Type B pancreatic cell (in vitro differentiated cells): ENCODE measurements at places on chromosomes 1 and 21.
A peak's percentile ranks its signal among the peaks of the same experiment; 100 is the strongest.

GRCh38 chr1:59494145-59494833, 197.4 kb downstream of the FGGY start:
- no peak for DNase-seq
- no peak overlapping the region for H3K4me3 ChIP-seq
- no peaks in the 10 kb centered on the region for H3K27me3 ChIP-seq
- H3K27ac ChIP-seq, result no peak overlapping the region

DNA sequence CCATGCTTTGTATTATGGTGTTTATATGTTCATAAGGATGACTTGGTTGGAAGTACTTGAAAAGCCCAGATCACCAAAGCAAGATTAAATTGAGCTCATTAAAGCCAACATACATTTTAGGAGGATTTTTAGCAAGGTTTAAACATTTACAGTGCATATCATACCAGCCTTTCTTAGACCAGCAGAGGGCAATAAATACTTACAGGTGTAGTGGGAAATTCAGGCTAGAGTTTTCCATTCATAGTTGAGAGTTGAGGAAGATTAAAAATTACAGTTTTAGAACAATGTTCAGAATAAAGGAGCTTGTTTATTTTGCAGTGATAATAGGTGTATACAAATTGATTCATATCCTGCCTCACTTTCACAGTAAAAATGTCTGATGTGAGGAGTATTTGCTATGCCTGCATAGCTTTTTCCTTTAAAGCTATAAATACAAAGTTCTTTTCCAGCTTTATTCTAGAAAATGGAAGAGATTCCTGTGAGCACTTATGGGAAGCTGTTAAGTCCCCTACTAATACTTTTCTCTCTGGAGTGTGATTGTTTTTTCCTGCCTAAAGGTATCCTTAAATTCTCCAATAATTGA, 35.3 kb downstream of the DTL start:
- no peak overlapping the region for H3K4me3 ChIP-seq
- H3K36me3 ChIP-seq, result peaks cover 6% of the 10 kb centered on the region
- no peaks in the 10 kb centered on the region for H3K27me3 ChIP-seq
- no peak overlapping the region for H3K27ac ChIP-seq

GRCh38 chr1:229557913-229558414, 543 bp downstream of the ABCB10 start:
- no peak for DNase-seq
- H3K4me1 ChIP-seq, result peaks cover 28% of the 10 kb centered on the region
- peak overlapping the region; percentile 89 for H3K4me3 ChIP-seq
- H3K36me3 ChIP-seq, result no peaks in the 10 kb centered on the region
- peak overlapping the region; percentile 74 for H3K27ac ChIP-seq

GRCh38 chr1:228767636-228768354, 32.5 kb downstream of the RHOU start:
- no peak overlapping the region for H3K4me3 ChIP-seq
- peaks cover 3% of the 10 kb centered on the region for H3K36me3 ChIP-seq
- H3K27ac ChIP-seq, result no peak overlapping the region
- peaks cover 29% of the 10 kb centered on the region for H3K4me1 ChIP-seq

DNA sequence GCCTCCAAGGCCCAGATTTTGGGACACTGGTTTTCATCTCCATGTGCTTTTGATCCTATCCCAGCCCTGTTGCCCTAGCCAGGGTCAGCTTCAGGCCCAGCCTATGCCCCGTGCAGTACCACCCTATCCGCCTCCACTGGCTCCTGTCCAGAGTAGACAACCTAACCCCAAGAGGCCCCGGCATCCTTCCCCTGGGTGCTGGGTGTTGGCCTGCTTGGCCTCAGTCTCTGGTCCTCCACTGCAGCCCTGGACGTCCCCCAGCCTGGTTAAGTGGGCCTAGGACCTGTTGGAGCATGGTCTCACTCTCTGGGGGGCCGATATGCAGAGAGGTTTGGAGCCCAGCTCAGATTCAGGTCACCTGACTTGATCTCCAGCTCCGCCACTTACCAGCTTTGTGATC, 1.6 kb downstream of the CSF3R start:
- H3K36me3 ChIP-seq, result no peaks in the 10 kb centered on the region
- peaks cover 12% of the 10 kb centered on the region for H3K4me1 ChIP-seq

DNA sequence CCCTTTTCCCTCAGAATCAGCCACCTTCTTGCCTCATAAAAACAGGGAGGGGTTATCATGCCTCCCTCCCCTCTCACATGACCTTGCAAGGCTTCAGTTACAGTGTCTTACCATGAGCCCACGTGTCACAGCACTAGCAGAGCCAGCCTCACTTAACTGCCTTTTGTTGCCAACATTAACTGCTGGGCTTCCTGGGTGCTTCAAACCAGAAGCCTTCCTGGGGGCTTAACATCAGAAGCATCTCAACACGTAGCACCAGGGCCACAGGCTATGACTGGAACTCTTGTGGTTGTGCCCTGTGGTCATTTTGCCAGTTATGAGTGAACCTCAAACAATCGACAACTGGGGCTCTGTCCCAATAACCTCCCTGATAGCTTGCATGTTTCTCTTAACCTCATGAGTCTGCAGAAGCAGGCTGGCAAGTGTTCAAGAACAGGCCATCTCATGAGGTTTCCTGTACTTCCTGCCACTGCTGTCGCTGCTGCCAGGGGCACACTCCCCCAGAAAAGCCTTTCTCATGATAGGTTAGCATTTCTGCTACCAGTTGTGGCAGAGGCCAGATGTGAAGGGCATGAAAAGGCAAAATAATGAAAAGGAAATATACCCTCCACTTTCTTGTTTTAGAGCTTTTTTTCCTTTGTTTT, 132.2 kb downstream of the GLUL start:
- DNase-seq, result no peak
- H3K27ac ChIP-seq, result no peak overlapping the region
- peaks cover 7% of the 10 kb centered on the region for H3K4me1 ChIP-seq
- H3K27me3 ChIP-seq, result no peaks in the 10 kb centered on the region
- H3K4me3 ChIP-seq, result no peak overlapping the region

DNA sequence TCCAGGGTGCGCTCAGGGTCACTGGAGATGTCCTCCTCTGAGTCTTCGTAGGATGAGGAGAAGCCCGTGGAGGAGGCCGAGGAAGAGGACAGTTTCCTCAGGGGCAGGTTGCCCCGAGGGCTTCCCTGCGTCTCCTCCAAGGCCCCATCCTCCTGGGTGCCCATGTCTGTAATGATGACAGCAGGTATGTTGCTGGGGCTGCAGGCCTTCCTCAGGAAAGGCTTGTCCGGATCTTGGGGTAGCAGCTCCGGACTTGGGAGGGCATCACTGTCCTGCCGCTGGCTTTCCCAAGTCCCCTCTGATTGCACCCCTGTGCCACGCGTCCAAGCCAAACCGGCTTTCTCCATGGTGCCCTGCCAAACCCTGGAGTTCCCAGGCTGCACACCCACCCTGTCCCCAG, 3.5 kb downstream of the ITPKB start:
- H3K36me3 ChIP-seq, result peaks cover 20% of the 10 kb centered on the region
- H3K27ac ChIP-seq, result no peak overlapping the region
- peak overlapping the region; percentile 62 for H3K4me3 ChIP-seq

GRCh38 chr1:205122489-205122882, 708 bp upstream of the RBBP5 start:
- peak overlapping the region; percentile 99 for H3K27ac ChIP-seq
- no peaks in the 10 kb centered on the region for H3K27me3 ChIP-seq
- no peak for DNase-seq
- H3K36me3 ChIP-seq, result no peaks in the 10 kb centered on the region

GRCh38 chr1:206498685-206499084, 8.6 kb upstream of the RASSF5 start:
- peaks cover 5% of the 10 kb centered on the region for H3K36me3 ChIP-seq
- no peak overlapping the region for H3K27ac ChIP-seq
- H3K27me3 ChIP-seq, result peaks cover 26% of the 10 kb centered on the region
- H3K4me1 ChIP-seq, result peaks cover 5% of the 10 kb centered on the region

DNA sequence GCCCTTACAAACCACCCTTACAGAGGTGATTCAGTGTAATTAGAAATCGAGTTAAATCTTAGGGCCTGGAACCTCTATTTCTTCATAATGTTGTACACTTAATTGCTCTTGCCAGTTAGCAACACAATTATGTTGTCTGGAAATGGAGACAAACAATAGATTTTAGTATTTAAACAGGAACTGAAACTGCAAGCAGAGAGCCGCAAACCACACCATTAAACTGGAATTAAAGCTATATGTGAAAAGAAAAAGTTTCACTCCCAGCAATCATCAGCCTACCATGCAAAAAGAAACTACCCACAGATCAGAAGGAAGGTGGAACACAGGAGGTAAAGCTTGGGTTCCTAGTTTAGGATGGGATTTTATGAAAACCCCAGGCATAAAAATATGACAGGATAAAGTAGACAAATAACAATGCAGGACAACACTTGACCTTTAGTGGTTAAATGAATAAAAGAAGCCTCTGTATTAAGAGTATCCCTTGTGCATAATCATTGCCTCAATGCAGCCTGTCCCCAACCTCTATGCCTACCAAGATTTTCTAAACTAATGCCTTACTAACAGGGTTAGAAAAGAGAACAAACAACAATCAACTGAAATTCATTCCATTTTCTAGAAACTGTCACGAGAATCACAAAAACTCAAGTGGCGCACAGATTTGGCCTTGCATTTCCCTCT, 304.3 kb upstream of the ESRRG start:
- no peak overlapping the region for H3K27ac ChIP-seq
- no peaks in the 10 kb centered on the region for H3K36me3 ChIP-seq
- no peak overlapping the region for H3K4me3 ChIP-seq

DNA sequence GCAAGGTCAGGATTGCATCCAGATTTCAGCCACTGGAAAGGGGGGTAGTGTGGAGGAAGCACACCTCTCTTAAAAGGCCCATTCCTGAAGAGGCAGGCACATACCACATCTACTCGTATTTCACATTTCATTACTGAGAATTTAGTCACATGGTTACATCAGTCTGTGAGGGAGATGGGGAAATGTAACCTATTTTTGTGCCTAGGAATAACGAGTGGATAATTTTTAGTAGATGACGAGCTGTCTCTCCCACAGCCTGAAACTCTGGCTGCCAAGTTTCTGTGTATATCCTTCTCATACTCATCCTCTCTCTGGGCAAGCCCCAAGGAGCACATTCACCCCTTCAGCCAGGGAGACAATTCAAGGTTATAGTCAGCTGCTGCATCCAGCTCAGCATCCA, 10.3 kb upstream of the C21orf91 start:
- H3K27ac ChIP-seq, result no peak overlapping the region
- no peaks in the 10 kb centered on the region for H3K4me1 ChIP-seq
- no peak overlapping the region for H3K4me3 ChIP-seq

GRCh38 chr1:185393815-185394214, 76.8 kb upstream of the IVNS1ABP start:
- peaks cover 5% of the 10 kb centered on the region for H3K4me1 ChIP-seq
- H3K4me3 ChIP-seq, result peak overlapping the region; percentile 34
- H3K36me3 ChIP-seq, result no peaks in the 10 kb centered on the region
- H3K27ac ChIP-seq, result peak overlapping the region; percentile 82

DNA sequence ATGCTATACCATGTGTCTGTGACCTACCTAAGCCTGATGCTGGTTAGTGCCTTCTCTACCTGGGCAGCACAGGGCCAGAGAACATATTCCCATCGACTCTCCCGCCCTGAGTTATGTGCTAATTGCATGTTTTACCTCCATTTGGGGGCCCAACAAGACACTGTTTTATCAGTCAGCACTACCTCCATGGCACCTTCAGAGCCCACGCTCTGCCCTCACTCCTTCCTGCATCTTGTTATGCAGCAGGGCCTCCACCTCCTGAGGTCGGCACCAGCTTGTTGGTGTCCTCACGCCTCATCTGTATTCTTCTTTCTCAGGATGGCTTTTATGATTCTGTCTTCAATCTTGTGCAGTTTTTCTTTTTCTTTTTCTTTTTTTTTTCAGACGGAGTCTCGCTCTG, 11.9 kb downstream of the WNT9A start:
- H3K4me1 ChIP-seq, result peaks cover 8% of the 10 kb centered on the region

DNA sequence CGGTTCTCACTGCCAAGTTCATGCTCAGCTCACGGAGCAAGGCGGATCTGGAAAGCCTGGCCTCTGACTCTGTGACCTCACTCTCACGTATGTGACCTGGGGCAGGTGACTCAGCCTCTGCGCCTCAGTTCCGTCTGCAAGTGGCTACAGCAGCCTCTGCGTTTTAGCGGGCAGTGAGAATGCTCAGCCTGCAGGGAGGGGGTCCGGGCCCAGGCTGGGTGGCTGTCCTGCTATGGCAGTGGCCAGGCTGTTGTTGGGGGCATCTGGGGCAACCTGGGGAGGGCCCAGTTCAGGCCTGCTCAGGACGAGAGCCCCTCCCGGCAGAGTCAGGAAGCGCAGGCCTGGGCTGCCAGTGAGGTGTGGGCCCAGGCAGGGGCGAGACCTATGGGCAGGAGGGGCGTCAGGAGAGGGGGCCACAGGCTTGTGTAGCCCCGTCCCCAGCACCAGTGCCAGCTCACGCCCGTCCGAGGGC, 27.9 kb downstream of the ARHGEF16 start:
- no peaks in the 10 kb centered on the region for H3K27me3 ChIP-seq
- no peaks in the 10 kb centered on the region for H3K4me1 ChIP-seq
- H3K27ac ChIP-seq, result no peak overlapping the region

DNA sequence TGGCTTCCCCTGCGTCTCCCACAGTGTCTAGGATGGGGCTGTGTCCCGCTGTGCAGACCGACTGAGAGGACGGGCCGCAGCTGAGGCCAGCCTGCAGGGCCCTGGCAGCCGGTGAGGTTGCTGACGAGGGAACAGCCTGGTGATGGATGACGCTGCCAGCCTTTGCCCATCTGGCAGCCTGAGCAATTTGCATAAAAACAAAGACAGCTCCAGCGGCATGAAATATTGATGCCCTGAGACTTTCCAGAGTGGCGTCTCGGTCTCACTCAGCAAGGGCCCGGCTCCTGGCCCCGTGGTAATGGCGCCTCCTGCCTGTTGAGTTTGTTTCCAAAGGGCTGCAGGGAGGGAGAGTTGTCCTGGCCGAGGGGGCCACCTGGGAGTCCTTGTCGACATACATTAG, 19.1 kb upstream of the KCNA10 start:
- H3K4me3 ChIP-seq, result no peak overlapping the region
- no peak for DNase-seq
- no peaks in the 10 kb centered on the region for H3K4me1 ChIP-seq

GRCh38 chr1:247638781-247639180, 33.4 kb downstream of the OR2G3 start:
- H3K4me1 ChIP-seq, result no peaks in the 10 kb centered on the region
- peak overlapping the region; percentile 80 for H3K4me3 ChIP-seq
- H3K27me3 ChIP-seq, result peaks cover 25% of the 10 kb centered on the region
- H3K36me3 ChIP-seq, result peaks cover 4% of the 10 kb centered on the region

DNA sequence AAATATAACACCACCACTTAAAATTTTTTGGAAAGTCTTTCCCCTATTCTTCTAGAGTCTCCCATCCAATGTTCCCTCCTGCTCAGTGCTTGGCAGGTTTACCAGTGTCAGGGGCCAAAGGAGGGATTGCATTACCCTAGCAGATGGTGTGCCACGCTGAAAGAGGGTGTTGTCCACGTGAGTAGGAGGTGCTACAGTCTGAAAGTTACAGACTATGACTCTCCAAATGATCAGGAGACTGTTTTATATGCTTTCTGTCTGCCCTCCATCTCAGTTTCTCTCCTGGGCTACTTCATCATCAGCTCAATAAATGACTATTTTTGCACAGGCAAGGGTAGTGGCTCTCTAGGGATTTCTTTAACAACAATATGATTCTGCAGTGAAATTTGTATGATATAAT, 31.3 kb upstream of the ANGPTL7 start:
- peaks cover 15% of the 10 kb centered on the region for H3K4me1 ChIP-seq
- no peak for DNase-seq
- no peaks in the 10 kb centered on the region for H3K27me3 ChIP-seq
- H3K27ac ChIP-seq, result no peak overlapping the region
- peaks cover 25% of the 10 kb centered on the region for H3K36me3 ChIP-seq
